Retina (tissue), 1 donor: ENCODE measurements at places on chromosomes 16 and 17.
A peak's percentile ranks its signal among the peaks of the same experiment; 100 is the strongest.

DNA sequence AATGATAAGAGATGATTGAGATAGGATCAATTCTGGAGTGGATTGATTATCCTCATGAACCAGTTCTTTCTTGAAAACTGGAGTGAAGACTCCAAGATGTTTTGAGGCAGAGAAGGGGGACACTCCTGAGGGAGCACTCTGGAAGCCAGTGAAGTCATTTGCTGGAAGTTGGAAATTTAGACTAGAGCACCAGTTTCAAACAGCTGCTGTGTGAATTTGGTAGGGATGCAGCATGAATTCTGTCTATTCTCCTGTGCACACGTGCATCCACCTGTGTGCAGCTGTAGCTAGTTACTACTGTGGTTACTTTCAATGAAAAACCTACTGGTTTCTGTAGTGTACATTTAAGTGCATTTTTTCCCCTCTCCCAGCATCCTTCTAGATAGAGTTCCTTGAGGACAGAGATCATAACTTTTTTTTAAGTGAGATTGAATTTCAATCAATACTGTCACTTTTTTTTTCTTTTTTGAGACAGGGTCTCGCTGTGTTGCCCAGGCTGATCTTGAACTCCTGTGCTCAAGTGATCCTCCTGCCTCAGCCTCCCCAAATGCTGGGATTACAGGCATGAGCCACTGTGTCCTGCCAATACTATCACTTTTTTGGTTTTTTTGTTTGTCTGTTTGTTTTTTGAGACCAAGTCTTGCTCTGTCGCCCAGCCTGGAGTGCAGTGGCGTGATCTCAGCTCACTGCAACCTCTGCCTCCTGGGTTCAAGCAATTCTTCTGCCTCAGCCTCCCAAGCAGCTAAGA lies 65.9 kb downstream of the TUBD1 start:
- no peak for DNase-seq

GRCh38 chr16:48617711-48618148 lies 7.8 kb upstream of the N4BP1 start:
- DNase-seq = no peak

DNA sequence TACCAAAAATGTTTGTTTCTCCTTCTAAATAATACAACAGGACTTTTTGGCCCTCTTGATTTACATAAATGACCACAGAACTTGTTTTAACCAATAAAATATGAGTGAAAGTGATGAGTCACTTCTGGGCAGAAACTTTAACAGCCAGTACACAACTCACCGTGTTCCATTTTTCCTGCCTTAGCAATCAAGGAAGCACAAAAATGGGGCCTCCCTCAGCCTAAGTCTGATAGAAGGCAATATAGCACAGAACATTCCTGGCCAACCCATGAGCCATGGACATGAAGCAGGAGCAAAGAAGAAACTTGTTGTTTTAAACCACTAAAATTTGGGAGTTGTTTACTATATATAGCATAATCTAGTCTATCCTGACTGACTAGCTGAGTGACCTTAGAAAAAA lies 61.1 kb upstream of the MTMR4 start:
- no peak for DNase-seq

DNA sequence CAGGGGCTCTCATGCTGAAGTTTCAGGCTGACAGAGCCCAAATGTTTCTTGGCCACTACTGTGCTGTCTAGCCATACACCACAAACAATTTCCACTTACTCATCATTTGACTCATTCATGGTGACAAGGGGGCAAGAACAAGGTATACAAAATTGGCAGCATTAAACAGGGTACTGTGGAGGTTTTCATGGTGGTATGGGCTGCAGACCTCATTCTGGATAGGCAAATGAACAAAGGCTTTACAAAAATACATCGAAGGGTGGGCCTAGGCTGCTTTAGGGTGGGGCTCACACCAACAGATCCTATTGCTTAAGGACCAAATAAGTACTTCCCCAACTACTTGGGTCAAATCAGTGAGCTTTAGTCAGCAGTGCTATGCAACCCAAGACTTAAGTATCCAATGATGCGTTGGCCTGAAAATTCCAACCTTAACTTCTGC lies 53.0 kb downstream of the N4BP1 start:
- DNase-seq = no peak

GRCh38 chr17:76569607-76570279 lies 15.9 kb downstream of the ST6GALNAC2 start:
- DNase-seq = peak; percentile 74

- DNase-seq = no peak
Observed at GRCh38 chr16:78483124-78483992, 383.9 kb downstream of the WWOX start.

GRCh38 chr16:71626018-71626857 lies at the start of gene MARVELD3:
Gene MARVELD3, plus strand, starts transcription at chr16:71626184. Its CDS starts 46 bp downstream, at chr16:71626230.
- peak; percentile 32 for DNase-seq

- no peak for DNase-seq
Observed at GRCh38 chr16:82034981-82035612, at the start of gene HSD17B2. Gene HSD17B2, plus strand, starts transcription at chr16:82035253. Its CDS starts 172 bp downstream, at chr16:82035425.

DNA sequence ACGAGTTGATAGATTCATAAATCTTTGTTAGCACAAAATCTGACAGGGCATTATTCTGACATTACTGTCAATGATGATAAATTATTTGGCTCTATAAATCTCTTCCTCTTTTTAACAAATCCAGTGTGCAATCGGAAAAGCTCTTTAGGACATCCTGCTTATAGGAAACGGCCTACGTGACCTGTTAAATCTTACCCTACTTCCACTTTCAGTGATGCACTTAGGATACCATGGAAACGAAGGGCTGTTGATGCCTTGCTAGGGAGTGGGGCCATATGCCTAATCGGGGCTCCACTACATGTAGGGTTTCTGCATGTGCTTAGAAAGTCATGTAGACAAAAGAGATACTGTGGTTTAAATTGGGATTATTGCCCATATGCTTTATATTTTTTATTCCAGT lies 27.2 kb downstream of the ZNF594 start:
- DNase-seq = no peak
